ENCODE measurements at places on chromosomes 5 and 9. TPM values are rescaled to one million over a fixed set of nuclear protein-coding genes. Genes with fewer than 3 reads are reported as not detected.

The OGN gene
- total RNA-seq = 0.11 TPM

The ZBTB5 gene
- total RNA-seq = 16.7 TPM

The TMEM252 gene
- total RNA-seq = not detected

The ACTBL2 gene
- not detected for total RNA-seq

The POC5 gene
- 9.0 TPM for total RNA-seq

The FAM53C gene
- total RNA-seq = 51.3 TPM

The RNF145 gene
- total RNA-seq = 75.7 TPM

- H3K27me3 ChIP-seq = no peaks in the 10 kb centered on the region
- DNase-seq = no peak
- H3K4me1 ChIP-seq = peaks cover 8% of the 10 kb centered on the region
- H3K27ac ChIP-seq = no peak overlapping the region
- H3K36me3 ChIP-seq = no peaks in the 10 kb centered on the region
Observed at GRCh38 chr5:74285675-74286280, 354.8 kb downstream of the ENC1 start.

- DNase-seq = no peak
- H3K36me3 ChIP-seq = no peaks in the 10 kb centered on the region
- H3K4me1 ChIP-seq = peaks cover 30% of the 10 kb centered on the region
- H3K27me3 ChIP-seq = no peaks in the 10 kb centered on the region
- H3K4me3 ChIP-seq = no peak overlapping the region
Observed at GRCh38 chr5:173902743-173903142, 14.6 kb downstream of the CPEB4 start.

DNA sequence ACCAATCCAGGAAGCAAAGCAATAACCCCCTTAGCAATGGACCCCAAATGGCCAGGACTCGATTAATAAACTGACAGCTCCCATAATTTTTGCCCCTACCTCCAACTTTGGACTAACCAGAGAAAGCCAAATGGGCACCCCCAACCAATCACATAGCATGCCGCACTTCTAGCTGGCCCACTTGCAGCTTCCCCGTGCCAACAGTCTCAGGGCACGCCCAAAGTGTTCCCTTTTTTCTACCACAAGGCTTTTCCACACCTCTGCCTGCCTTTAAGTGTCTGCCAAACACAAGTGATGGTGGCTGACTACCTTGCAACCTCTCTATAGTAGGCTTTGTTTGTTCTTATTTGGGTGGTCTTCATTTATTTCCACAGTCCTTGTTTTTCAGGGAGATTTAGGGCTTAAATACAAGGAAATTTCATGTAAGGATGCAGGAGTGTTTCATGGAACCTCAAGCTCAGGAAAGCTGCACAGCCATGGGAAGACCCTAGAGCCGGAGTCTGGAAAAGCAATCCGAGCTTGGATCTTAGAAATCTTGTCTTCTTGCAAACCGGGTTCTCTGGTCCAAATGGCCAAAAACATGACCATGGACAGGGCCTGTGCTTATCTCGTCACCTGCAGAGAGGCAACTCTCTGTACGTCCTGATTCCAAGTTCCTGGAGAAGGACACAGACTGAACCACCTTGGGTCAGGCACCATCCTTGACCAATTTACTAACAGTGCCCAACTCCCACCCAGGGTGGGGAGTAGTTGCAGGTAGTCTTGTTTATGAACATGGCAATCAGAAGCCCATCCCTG is 89.2 kb downstream of the THBS4 start:
- peaks cover 20% of the 10 kb centered on the region for H3K4me1 ChIP-seq
- no peak for DNase-seq
- no peak overlapping the region for H3K27ac ChIP-seq

DNA sequence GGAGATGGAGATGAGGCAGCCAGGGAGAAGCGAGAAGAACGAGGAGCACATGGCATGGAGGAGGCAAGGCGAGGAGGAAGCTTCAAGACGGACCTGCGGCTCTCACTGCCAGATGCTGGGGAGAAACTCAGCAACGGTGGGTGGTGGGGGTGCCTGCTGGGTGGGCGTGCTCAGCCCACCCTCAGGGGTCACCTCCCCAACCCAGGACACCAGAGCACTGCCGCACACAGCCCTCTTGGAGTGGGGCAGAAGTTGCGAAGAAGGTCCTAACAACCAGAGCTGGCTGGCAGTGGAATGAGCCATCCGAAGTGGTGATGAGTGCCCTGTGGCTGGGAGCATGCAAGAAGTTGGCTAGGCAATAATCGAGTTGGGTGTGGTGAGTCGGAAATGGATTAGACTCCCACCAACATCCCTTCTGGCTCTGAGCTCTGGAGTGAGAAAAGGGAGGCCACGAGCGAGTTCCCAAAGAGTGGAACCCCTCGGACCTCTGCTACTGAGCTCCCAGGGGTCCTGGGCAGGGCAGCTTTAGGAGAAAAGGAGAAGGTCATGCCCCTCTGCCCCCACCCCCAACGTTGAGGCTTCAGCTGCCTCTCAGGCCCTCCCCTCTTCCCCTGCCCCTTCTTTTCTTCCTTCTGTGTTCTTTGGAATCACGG is 212.7 kb upstream of the MVB12B start:
- H3K4me3 ChIP-seq = no peak overlapping the region
- DNase-seq = no peak
- no peak overlapping the region for H3K27ac ChIP-seq
- H3K27me3 ChIP-seq = peaks cover 4% of the 10 kb centered on the region
- H3K4me1 ChIP-seq = no peaks in the 10 kb centered on the region

- no peak overlapping the region for H3K27ac ChIP-seq
- DNase-seq = no peak
- no peaks in the 10 kb centered on the region for H3K27me3 ChIP-seq
- H3K4me1 ChIP-seq = no peaks in the 10 kb centered on the region
- no peak overlapping the region for H3K4me3 ChIP-seq
- peaks cover 86% of the 10 kb centered on the region for H3K36me3 ChIP-seq
Observed at GRCh38 chr9:35717132-35717870, 14.7 kb downstream of the TLN1 start.

DNA sequence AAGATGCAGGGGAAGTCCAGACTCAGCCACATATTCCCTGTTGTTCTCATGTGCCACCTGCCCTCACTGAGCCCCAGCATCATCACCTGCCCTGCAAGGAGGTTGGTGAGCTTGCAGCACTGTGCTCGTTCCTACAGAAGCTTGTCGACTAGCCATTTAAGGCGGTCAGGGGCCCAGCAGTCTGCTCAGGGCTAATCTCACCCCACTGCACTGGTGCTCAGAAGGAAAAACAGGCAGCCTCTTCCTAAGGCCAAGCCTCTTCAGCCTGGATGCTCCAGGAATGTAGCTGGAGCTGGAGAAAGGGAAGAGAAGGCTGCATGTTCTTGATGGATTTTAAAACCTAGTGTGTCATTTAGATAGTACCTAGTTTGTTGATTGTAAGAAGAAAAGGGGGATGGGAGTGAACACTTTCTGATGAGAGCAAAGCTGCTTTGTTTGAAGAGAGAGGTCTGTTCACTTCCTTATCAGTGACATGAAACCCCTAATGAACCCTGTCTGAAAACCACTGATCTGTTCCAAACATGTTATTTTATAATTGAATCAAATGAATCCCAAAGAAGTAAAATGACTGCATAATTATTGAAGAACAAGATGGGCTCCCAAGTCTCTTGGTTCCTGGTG is 10.6 kb upstream of the ASPN start:
- DNase-seq = no peak
- no peak overlapping the region for H3K27ac ChIP-seq

DNA sequence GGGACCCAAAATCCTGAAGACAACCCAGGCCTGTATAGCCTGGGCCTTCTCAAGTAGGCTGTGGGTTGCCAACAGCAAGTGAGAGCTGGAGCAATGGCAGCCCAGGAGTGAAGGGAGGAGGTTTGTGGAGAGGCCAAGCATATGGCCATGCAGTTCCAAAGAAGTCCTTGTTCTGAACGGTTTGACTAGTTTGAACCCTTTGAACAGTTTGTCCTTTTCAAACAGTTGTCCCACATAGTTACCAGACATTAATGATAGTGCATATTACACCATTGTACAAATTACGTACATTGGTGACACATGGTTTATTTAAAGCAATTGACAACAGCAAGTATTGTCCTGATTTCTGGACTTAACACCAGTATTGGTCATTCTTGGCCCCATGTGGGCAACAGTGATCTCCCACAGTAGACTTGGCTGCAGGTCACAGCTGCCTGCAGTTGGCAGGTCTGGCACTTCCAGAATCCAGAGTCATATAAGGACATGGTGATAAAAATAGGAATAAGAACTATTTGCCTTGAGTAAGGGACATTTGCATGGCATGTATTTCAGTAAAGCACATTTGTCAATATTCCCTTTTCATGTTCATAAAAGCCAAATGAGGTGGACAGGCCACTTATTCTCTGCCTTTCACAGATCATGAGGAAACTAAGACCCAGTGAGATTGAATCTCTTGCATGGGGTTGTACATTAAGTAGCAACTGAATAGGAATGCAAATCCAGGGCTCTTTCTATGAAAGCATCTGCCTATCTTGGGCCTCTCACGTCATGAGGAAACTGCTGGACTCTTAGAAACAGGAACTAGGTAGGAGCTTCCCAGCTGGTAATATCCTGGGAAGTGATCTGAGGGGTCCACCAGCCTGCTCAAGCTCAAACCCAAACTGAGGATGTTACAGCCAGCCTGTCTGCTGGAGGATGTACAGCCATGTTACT is 30.3 kb downstream of the SLC25A48 start:
- no peaks in the 10 kb centered on the region for H3K36me3 ChIP-seq
- no peak for DNase-seq
- 0 out of 2 replicates have a peak, but pooled peaks cover 3% of the 10 kb centered on the region for H3K27me3 ChIP-seq

GRCh38 chr9:33130961-33131789 is 36.0 kb downstream of the B4GALT1 start:
- H3K4me1 ChIP-seq = 0 out of 2 replicates have a peak, but pooled peaks cover 3% of the 10 kb centered on the region
- no peak overlapping the region for H3K4me3 ChIP-seq
- H3K36me3 ChIP-seq = peaks cover 20% of the 10 kb centered on the region
- H3K27ac ChIP-seq = no peak overlapping the region
- no peak for DNase-seq
- H3K27me3 ChIP-seq = no peaks in the 10 kb centered on the region

DNA sequence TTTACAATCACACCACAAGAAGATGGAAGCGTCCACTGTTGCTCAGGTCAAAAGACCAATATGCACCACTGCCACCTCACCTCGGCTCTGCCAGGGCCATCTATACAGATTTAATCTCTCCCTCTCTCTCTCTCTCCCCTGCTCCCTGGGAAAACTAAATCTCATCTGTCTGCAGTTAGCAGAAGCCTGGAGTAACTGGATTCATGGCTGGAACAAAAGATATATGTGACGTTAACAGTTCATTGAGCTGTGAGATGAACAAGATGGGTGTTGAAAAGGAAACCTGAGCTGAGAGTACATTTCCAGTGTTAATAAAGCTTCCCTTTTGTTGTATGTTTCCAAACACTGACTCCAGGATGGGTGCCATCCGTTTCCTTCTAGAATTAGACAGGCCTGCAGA is 369.7 kb downstream of the CDK5RAP2 start:
- no peaks in the 10 kb centered on the region for H3K27me3 ChIP-seq
- no peak overlapping the region for H3K4me3 ChIP-seq
- H3K4me1 ChIP-seq = peaks cover 9% of the 10 kb centered on the region
- no peak overlapping the region for H3K27ac ChIP-seq
- H3K36me3 ChIP-seq = no peaks in the 10 kb centered on the region

Measured in WTC11 (cell line).